ENCODE measurements at places on chromosomes 2 and 18. TPM values are rescaled to one million over a fixed set of nuclear protein-coding genes. Genes with fewer than 3 reads are reported as not detected.

Gene NLRC4
- total RNA-seq, result 2.3 TPM

Gene ATP8B1
- total RNA-seq, result 30.9 TPM

GRCh38 chr2:216689397-216689796 is 6.0 kb downstream of the IGFBP5 start:
- peaks cover 65% of the 10 kb centered on the region for H3K4me1 ChIP-seq
- no peaks in the 10 kb centered on the region for H3K27me3 ChIP-seq
- H3K4me3 ChIP-seq, result peak overlapping the region; percentile 20
- peak overlapping the region; percentile 87 for H3K27ac ChIP-seq
- DNase-seq, result no peak

DNA sequence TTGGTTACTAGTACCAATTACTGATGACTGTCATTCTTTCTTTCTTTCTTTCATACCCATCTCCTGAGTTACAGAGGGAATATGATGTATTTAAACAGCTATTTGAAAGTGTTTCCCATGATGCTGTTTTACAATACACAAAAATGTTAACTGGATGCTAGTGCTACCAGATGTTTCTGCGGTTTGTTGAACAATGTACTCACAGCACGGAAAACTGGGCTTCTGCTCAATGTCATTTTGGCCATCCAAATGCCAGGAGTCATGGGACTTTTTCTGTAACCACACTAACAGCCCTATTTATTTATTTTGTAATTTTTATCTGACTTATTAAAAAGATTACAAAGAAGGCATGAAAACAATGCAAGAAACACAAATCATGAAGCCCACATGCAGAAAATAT is 313.8 kb downstream of the RIT2 start:
- no peak for DNase-seq
- no peak overlapping the region for H3K4me3 ChIP-seq
- no peak overlapping the region for H3K27ac ChIP-seq
- no peaks in the 10 kb centered on the region for H3K4me1 ChIP-seq
- H3K36me3 ChIP-seq, result no peaks in the 10 kb centered on the region
- H3K27me3 ChIP-seq, result no peaks in the 10 kb centered on the region

- DNase-seq, result no peak
- peaks cover 2% of the 10 kb centered on the region for H3K4me1 ChIP-seq
- no peak overlapping the region for H3K4me3 ChIP-seq
- H3K27me3 ChIP-seq, result no peaks in the 10 kb centered on the region
Measured at GRCh38 chr2:229519655-229520430, 194.5 kb downstream of the DNER start.

DNA sequence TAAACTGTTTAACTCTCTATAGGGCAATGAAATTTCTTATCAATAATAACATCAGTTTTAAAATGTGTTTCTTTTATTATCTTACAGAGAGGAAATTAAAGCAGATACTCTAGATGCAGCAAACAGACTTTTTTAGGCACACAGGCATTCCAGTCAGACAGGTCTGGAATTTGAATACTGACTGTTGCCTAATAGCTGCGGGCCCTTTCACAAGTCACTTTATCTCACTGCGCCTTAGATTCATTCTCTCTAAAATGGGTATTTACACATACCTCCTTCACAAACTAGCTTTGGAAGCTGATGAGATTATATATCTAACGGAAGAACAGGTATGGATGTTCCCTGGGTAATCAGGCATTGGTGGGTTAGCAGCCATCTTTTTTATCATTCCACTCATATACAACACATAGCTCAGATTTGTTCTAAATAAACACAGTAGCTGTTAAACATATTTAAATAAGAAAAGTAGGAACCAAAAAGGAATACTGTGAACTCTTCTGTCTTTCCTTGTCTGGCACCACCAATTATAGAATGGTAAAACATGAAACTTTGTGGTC is 104.2 kb downstream of the LRP2 start:
- H3K4me3 ChIP-seq, result no peak overlapping the region
- H3K4me1 ChIP-seq, result no peaks in the 10 kb centered on the region
- no peaks in the 10 kb centered on the region for H3K36me3 ChIP-seq
- H3K27me3 ChIP-seq, result no peaks in the 10 kb centered on the region

DNA sequence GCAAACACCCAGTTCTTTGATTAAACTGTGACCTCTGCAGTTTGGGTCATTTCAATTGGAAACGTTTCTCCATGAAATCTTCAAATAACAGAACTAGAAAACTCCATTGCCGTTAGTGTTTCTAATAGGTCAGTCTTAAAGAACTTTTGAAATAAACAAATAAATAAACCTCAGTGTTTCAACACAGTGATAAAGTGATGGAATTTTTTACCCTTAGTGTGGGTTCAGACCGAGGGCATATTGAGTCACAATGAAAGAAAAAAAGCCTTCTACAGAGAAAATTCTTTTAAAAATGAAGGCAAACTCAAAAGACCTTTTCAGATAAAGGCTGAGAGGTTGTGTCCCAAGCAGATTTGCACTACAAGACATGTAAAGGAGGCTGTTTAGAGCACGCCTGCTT is 149.6 kb downstream of the NCKAP5 start:
- DNase-seq, result no peak
- no peak overlapping the region for H3K4me3 ChIP-seq
- no peak overlapping the region for H3K27ac ChIP-seq
- H3K27me3 ChIP-seq, result no peaks in the 10 kb centered on the region
- H3K4me1 ChIP-seq, result no peaks in the 10 kb centered on the region
- no peaks in the 10 kb centered on the region for H3K36me3 ChIP-seq

GRCh38 chr2:156874707-156875106 is 382.8 kb upstream of the GALNT5 start:
- no peak for DNase-seq
- H3K27ac ChIP-seq, result no peak overlapping the region
- H3K4me3 ChIP-seq, result no peak overlapping the region
- no peaks in the 10 kb centered on the region for H3K27me3 ChIP-seq
